ENCODE measurements at places on chromosomes 6 and 20.

GRCh38 chr6:2970753-2971419, 481 bp downstream of the SERPINB6 start:
- DNase-seq: peak; percentile 29

DNA sequence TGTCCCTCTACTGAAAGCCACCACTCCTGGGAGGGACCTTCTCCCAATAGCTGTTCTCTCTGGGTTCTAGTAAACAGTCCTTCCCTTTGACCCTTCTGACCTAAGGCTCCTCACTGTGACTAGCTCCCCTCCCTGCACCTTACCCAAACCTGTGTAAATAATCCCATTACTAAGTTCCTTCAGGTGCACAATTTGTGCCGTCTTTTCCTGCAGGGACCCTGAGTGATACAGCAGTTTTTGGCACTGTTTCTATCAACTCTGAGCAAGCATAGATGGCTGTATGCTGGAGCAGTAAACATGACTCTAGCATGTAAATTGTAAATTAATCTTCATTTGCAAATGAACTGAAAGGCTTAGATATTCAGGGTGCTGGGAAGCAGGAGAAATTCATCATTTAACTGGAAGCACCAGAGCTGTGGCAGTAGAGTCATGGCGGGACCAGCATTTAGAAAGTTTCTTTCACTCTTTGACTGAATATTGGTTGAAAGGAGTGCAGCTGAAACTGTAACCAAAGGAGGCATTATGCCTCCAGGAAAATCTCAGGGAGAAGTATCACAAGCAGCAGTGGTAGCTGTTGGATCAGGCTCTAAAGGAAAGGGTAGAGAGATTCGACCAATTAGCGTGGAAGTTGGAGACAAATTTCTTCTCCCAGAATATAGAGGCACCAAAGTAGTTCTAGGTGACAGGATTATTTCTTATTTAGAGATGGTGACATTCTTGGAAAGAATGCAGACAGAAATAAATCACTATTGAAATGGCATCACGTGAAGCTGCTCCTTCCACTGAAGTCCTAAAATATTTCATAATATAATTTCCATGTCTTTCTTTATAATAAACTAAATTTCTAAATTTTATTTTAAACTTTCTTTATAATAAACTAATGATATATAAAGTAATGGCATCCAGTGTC, 117.8 kb downstream of the TCP11 start:
- no peak for DNase-seq

GRCh38 chr6:150902142-150902776, 36.8 kb downstream of the MTHFD1L start:
- DNase-seq: no peak

DNA sequence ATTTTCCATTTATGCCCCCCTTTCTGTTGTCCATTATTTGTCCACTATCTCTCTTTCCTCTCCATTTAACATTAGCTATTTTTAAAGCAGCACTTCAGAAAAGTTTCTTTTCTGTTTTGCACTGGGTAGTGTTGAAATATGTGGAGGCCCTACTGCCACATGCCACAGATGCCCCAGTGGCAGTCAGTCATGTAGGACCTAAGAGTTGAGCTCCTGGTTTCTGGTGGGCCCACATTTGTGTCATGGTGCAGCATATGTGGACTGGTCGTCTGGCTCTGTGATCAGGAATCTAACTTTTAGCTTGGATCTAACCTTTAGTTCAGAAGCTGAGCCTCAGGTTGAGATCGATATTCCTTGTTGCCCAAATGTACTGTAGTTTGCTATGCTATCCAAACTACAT, 54.8 kb downstream of the HFE start:
- no peak for DNase-seq
